Activated CD4-positive, alpha-beta T cell treated with anti-CD3 and anti-CD28 coated beads, Interleukin-2, amount 50 U/mL, for 1 hour (primary cell): ENCODE measurements at places on chromosomes 5 and 9.

GRCh38 chr5:22319798-22320197 lies 533.3 kb downstream of the CDH12 start:
- no peak for DNase-seq

DNA sequence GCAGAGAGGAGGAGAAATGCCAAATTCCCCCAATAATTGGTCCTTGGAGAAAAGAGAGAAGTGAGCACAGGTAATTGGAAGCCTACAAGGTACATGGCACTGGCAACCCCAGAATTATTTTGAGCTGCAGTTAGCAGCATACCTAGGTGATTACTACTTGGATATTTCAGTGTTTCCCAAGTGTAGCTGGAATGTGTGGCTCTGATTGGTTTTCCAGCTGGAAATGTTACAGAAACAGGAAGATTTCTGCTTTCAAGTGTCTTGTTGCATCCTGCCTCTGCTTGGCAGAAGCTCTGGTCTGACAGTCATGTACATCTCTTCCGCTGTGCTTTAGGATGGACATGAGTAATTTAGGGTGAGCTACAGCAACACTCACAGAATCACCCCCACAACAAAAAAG lies 262.1 kb downstream of the ENC1 start:
- no peak for DNase-seq

GRCh38 chr9:18935541-18935940 lies 97.5 kb downstream of the SAXO1 start:
- DNase-seq: no peak

GRCh38 chr5:68012429-68012828 lies 203.1 kb upstream of the PIK3R1 start:
- DNase-seq: no peak

- DNase-seq: no peak
Measured at GRCh38 chr5:1030801-1031271, 22.2 kb downstream of the NKD2 start.

DNA sequence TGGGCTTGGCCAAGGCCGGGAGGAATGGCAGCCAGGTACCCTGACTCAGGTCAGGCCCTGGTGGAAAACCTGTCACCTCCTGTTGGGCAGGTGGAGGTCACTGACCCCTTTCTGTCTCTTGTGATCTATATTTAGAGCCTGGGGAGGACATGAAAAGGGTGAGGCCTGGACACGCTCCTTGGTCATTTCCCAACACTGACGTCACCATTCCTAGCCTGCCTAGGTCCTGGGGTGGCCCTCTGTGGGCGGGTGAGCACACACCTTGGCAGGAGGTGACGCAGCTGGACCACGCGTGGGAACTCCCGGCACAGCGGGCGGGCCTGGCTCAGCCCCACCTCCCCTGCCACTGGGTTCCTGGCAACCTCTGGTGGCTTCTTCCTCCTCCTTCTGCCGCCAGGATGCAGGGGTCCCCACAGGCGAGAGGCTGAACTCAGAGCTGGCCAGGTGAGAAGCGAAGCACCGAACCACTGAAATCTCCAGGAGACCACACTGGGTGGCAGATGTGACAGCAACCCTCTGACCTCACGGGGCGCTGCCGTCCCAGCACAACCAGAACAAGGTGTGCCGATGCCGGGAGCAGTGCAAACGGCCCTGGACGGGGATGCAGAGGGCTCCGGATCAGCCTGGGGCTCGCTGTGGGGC lies 6.4 kb upstream of the RALGDS start:
- DNase-seq: peak; percentile 58

DNA sequence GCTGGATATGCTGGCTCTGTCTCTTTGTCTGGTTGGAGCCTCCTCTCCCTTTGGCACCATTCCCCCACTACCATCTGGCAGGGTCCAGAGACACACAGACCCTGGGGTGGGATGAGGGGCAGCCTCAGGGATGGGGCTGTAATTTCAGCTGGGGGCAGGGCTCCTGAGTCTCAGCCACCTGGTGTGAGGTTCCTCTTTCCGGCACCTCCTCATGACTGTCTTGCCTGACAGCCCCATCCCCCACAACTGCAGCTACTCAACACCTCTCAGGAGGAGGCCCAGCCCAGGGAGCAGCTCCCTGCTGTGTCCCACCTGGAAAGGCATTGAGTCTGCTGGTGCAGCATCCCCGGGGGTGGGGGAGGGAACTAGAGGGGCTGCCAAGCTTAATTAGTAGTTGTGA lies 11.7 kb upstream of the RPS14 start:
- no peak for DNase-seq

DNA sequence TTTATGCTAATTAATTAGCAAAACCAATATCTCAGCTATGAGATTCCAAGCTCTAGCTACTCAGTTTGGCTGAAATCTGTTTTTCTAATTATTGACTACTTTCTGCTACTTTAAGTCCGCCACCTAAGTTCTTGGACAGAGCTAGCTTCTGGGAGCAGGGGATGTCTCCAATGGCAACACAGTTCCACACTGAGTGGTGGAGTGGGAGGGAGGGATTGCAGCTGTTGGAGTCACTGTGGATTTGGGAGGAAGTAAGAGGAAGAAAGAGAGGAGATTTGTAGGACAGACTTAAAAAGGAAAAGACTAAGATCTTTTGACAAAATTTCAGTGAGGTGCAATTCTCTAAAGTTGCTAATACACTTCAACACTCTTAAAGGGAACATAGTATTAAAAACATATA lies 450.8 kb downstream of the NFIB start:
- no peak for DNase-seq

DNA sequence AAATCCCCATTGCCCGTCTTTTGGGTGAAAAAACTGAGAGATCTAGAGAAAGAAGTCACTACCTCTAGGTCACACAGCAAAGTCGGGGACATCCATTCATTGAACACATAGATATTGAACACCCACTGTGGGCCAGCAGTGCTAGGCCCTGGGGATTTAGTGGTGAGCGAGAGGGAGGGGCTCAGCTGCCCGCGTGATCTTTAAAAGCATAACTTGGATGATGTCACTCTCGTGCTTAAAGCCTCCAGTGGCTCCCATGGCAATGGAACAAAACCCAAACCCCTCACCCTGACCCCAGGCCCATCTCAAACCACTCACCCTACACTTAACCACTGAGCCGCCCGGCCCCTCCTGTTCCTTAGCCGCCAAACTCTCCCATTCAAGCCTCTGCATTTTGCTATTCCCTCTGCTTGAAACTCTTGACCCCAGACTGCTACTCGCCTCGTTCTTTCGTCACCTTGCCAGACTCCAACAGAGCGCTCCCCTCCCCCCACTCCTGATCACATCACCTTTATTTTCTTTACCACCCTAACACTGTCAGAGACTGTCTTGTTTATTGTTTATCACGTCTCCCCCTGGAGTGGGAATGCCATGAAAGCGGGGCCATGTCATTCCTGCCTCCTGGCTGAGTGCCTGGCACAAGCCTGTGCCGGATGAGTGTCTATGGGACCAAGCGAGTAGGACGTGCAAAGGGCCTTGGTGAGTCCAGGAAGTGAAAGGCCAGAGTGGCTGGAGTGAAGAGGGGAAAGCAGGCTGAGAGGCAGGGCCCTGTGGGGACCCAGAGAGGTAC lies 710 bp upstream of the PIP5KL1 start:
- no peak for DNase-seq

DNA sequence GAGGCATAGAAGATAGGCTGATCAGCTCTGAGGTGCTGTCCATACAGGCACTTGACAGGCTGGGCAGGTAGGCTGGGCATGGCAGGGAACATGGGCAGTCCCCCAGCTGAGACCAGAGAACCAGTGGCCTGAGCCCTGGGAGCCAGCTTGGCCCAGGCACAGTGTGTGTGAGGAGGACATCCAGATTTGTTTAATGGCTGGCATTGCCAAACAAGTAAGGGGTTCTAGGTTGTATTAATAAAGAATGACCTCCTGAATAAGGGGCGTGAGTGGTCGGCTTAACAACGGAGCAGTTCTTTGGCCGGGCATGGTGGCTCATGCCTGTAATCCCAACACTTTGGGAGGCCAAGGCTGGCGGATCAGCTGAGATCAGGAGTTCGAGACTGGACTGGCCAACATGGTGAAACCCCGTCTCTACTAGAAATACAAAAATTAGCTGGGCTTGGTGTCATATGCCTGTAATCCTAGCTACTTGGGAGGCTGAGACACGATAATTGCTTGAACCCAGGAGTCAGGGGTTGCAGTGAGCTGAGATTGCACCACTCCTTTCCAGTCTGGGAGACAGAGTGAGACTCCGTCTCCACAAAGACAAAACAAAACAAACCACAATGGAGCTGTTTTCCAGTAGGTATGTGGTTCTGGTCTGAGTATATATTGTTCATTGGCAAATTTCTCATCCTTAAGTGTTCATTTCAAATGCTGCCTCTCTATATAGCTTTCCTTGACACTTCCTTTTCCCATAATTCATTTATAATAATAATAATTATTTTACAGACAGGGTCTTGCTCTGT lies 56.2 kb downstream of the ANGPTL2 start:
- no peak for DNase-seq

DNA sequence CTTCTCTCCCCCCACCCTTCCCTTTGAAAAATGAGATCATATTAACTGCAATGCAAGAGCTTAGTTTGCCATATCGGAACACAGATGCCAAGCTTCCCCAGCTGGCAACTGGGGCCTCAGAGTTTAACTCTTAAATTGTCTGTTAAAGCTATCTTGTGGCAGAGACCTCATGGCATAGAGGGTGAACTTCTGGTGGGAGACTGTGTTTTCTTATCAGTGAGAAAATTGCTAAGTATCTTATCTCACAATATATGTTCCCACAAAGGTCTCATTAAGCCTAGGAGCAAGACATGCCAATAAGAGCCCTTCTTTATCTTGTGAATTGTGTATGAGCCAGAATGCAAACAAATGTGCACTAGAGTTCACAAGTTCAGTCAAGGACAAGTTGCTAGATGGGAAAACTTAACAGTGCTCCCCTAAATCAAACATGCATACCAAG lies 12.3 kb downstream of the NFIB start:
- no peak for DNase-seq

GRCh38 chr9:96553070-96553469 lies 66.6 kb downstream of the CDC14B start:
- DNase-seq: no peak

DNA sequence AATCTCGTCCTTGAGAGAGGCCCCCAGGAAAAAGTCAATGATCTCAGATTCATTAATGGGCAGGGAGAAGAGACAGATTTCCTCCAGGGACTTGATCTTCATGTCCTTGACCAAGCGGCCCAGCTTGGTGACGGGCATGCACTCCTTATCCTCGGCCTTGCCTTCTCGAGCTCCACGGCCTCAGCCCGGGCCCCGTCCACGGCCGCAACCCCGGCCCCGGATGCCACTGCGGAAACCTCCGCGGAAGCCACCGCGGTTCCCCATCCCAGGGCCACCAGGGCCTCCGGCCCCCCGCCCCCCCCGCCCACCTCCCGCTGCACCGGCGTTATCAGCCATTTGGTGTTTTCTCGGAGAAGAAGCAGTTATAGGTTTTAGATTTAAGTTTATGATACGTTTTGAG lies 18.3 kb downstream of the INVS start:
- DNase-seq: no peak

DNA sequence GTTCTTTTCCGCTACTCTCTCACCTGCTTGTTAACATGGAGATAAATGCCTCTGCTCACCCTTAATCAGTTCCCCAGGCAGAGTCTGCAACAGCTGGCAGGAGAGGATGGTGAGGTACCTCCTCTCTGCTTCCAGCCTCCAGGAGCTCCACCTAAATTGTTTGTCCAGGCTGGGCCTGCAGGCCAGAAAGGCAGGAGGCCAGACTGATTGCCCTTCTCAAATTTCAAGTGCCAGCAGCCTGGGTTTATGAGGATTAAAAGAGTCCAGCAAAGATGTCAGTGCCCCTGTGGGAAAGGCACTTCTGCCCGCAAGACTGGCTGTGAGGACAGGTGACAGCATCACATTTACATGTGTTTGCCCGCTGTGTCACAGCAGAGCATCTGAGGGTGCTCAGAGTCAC lies 19.8 kb downstream of the CORO2A start:
- no peak for DNase-seq

DNA sequence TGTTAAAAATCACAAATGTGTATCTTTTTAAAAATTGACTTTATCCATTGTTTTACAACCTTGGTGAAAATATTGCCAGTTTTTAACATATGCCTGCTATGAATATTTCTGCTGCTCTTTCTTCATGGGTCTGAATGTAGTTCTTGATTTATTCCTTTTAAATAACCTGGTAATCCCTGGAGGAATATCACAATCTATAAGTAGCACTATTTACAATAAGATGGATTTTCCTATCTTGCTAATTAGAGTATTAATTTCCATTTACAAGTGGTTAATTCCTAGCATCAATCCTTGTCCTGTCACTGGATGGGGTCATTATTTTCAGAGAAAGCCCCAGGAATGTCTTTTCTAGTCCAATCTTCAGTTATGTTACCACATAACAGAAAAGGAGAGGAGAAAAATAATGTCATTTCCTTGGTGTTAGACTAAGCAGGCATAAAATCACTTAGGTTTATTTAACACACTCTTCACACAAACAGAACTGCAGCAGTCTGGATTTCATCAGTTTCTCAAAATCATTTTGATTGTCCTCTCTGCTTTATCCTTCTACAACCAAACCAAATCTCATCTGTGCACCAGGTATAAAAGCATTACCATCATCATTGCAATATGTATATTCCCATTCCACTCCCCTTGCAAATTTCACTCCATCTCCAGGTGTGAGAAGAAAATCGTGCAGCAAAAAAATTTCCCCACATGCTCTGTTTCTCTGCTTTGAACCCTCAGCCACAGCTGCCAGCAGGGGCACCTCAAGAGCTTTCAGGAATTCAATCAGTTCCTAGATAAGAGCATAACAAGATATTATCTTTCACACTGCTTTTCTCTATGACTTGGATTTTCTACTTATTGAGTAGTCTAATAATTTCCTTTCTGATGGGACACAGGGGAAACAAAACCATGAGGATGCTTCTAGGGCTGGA lies 204.1 kb downstream of the SEC61B start:
- no peak for DNase-seq

- DNase-seq: no peak
Measured at GRCh38 chr9:31355159-31355882, 1029.1 kb upstream of the ACO1 start.

DNA sequence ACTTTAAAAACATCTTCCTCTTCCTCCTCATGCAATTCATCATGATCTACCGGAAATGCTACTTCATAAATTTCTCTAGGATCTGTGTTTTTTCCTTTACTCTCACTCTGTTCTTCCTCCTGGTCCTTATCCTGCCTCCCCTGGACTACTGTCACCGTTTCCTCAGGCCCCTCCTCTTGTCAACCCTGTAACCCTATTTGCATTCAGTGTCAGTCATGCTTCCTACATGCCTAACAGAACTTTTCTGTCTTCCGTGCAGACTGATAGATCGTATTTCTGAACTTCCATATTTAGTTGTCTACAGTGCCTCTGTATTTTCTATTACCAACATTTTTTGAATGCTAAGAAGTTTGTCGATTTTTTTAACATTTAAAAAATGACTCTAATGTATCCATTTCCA lies 27.3 kb downstream of the HTR4 start:
- DNase-seq: no peak

- DNase-seq: no peak
Measured at GRCh38 chr9:84325347-84325973, 15.1 kb downstream of the SLC28A3 start.
